CD4-positive, alpha-beta T cell treated with Interleukin-4 for 1 hour (primary cell): ENCODE measurements at places on chromosomes 5 and 9.

DNA sequence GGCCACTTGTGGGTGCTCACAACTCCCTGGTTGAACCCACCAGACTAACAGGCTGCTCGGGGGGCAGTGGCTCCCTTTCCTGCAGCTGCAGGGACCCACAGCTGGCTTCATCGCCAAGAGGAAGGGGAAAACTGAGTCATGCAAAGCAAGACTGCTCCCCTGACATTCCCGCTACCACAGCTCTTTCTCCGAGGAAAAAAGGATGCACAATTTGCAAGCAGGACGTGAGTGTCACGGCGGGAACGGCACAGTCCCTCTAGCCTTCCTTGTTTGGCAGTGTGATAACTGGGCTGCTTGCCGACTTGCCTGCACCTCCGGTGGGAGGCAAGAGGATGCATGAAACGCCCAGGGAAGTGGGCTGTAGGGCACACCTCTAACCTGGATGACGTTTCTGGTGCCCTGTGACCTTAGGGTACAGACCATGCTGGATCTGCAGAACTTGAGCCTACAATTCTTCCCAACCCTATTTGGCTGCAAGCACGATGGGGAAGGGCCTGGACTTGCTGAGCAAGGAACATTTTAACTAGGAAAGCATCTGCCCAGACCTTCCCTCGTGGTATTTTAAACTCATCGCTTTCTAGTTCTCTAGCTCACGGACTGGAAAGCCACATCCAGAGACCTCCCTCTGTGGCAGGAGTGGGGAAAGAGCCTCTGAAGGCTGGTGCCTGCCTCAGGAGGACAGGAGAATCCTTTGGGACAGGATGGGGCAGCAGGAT, 7.8 kb downstream of the SH3PXD2B start:
- no peak for DNase-seq

DNA sequence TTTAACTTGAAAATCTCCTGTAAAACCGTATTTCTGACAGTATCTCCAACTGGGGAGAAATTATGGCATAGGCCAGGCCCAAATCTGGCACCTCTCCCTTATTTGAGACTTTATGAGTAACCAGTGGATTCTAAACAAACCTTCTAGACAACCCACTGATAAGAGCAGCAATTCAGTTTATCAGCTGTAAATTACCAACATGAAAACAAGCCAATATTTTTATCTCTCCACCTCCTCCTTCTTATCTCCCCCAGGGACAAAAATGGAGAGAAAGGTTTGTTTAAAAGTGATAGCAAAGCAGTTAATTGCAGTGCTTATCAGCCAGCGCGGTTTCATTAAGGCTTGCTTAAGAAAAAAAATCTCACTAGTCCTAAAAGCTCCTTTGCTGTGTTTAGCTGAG, 53.8 kb downstream of the KCNV2 start:
- DNase-seq = no peak

GRCh38 chr5:159878988-159879471, 37.3 kb upstream of the ADRA1B start:
- DNase-seq = no peak

GRCh38 chr9:93620881-93621820, 44.8 kb downstream of the PHF2 start:
- DNase-seq = no peak
